Stimulated activated CD8-positive, alpha-beta memory T cell treated with anti-CD3 and anti-CD28 coated beads, Interleukin-4, amount 100 ng/mL, for 4 hours (primary cell): ENCODE measurements at places on chromosomes 6 and 20.

GRCh38 chr6:155493694-155494143 is 38.1 kb upstream of the NOX3 start:
- no peak for DNase-seq

- no peak for DNase-seq
Observed at GRCh38 chr20:37901654-37902503, 1.0 kb upstream of the VSTM2L start.

- no peak for DNase-seq
Observed at GRCh38 chr20:6855796-6856195, 88.3 kb downstream of the BMP2 start.

- DNase-seq, result no peak
Observed at GRCh38 chr20:46530640-46531039, 17.3 kb upstream of the ZNF334 start.

GRCh38 chr20:56414842-56415765 is 3.0 kb downstream of the CASS4 start:
- no peak for DNase-seq

DNA sequence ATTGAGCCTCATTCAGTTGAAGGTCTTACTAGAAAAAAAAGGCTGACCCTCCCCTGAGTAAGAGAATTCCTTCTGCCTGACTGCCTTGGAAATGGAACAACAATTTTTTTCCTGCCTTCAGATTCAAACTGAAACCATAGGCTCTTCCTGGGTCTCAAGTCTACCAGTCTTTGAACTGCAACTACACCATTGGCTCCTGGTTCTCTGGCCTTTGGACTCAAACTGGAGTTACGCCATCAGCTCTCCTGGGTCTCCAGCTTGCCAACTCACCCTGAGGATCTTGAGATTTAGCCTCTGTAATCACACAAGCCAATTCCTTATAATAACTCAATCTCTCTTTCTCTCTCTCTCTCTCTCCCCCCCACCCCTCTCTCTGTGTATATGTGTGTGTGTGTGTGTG is 36.0 kb upstream of the SNX9 start:
- no peak for DNase-seq

DNA sequence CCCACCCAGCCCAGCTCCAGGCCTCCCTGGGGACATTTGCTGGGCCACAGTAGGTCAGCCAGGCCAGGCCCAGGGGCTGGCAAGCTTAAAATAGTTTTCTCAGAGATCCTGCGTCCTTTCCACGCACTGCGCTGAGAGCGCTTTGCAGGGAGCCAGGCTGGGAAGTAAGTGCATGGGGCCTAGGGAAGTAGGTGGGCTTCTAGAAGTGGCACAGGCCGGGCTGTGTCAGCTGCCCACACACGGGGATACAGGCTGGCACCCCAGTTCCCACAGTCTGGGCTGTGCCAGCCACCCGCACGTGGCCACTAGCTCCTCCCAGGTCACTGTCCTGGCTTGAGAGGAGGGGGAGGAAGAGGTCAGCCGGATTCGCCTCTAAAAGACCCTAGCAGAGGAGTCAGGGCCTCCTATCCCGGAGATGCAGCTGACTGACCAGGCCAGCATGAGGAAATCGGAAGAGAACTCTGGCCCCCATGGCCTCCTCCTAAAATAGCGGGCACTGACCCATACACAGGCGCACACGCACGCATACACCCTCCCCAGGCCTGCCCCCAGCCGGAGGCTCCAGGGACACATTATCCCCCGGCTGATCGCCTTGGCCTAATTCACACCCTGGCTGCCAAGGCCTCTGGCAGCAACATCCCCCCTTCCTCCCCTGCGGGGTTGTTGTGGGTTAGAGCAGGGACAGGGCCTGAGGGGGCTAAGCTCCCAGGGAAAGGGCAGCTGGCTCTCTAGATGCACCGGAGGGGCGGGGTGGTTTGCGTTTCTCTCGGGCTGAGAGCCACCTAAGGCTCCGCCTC is 5.4 kb downstream of the SLCO4A1 start:
- DNase-seq, result no peak

GRCh38 chr20:21982559-21982958 is 277.1 kb downstream of the PAX1 start:
- DNase-seq, result no peak

- no peak for DNase-seq
Observed at GRCh38 chr6:126396131-126396530, 56.2 kb downstream of the CENPW start.

DNA sequence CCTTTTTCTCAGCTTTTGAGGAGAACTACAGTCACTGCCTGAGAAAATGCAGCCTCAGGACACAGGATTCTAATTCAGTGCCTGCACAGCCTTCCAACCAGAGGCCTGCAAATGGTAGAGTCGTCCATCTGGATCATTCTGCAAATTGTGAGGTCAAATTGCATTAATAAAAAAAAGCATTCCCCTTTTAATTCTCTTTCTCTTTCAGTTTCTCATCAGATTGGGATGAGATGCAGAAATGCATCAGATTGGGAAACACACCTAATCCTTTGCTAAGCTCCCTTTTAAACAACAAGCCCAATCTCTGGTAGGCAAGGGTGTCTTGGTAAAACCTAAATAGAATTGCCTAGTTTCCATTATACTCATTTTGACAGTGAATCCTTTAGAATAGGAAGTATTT is 838.8 kb downstream of the MAFB start:
- DNase-seq, result no peak

- no peak for DNase-seq
Observed at GRCh38 chr6:20182926-20183521, 29.2 kb downstream of the MBOAT1 start.

- DNase-seq, result no peak
Observed at GRCh38 chr6:19795211-19795610, 42.0 kb upstream of the ID4 start.
